Activated T-cell treated with anti-CD3 and anti-CD28 coated beads, Interleukin-2, amount 50 U/mL, for 72 hours (primary cell): ENCODE measurements at places on chromosomes 1 and 21.

GRCh38 chr1:203663821-203664220, 37.2 kb downstream of the ATP2B4 start:
- DNase-seq = no peak

DNA sequence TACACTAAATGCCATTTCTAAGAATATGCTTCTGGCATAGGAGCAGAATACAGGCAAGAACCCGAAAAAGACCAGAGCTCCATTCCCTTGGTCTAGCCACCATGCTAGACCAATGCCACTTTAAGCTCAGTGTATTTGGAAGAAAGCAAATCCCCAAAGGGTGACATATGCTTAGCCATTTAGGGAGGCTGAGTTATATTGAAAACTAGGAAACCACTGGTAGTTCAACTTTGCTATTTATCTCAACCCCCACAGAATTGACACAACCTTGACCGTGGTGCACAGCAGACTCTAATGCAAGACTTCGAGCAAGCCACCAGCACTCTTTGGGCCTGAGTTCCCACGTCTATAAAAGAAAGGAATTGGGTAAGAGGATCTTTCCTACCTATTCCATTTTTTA, 167.9 kb downstream of the ADSS2 start:
- DNase-seq = no peak

DNA sequence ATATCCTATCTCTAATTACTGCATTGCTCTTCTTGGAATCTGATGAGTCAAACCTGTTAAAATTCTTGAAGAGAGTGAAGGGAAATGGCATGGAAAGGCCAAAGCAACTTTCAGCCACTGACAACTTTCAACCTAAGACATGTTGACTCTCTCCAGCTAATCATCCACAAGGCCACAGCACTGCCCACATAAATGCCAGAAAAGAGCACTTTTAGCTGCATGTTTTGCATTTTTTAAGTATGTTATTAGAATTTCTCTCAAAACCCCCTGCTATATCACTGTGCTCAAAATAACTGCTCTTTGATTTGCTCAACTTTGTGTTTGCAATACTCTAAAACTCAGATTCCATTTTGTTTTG, 352.5 kb downstream of the ADGRL2 start:
- no peak for DNase-seq

DNA sequence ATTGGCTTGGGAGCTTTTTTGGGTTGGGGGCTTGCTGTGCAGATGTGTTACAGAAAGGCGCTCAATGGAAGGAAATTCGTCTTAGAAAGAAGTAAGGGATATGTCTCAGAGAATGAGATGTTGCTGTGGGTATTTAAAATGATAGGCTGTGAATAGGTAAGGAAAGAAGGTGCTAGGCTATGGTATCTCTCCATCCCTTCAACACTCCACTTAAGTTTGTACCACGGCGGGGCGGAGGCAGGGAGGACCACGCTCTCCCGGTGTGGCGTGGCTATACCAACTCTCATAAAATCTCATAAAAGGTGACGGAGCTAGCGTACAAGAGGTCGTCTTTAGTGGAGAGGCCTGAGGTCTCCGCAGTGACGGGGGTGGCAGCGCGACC, 305 bp upstream of the RPS6KC1 start:
- DNase-seq = no peak

DNA sequence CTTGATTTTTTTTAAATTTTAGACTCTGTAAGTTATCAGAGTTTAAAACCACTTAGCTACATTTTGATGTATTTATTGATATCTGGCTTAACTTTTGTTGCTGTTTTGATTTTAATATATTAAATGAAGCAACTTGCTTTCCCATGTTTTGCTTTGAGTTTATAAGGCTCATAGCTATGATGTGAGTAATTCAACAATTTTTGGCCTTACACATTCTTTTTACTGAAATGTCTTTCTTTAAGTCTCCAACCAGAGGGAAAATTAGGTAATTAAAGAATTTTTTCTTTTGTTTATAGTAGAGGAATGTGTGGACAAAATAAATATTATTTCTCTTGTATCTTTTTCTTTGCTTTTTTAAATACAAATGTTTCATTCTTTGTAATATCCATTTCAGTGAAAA, 258.3 kb upstream of the ADAMTS5 start:
- no peak for DNase-seq

- DNase-seq = no peak
Measured at GRCh38 chr21:41760411-41760810, 6.4 kb downstream of the RIPK4 start.

DNA sequence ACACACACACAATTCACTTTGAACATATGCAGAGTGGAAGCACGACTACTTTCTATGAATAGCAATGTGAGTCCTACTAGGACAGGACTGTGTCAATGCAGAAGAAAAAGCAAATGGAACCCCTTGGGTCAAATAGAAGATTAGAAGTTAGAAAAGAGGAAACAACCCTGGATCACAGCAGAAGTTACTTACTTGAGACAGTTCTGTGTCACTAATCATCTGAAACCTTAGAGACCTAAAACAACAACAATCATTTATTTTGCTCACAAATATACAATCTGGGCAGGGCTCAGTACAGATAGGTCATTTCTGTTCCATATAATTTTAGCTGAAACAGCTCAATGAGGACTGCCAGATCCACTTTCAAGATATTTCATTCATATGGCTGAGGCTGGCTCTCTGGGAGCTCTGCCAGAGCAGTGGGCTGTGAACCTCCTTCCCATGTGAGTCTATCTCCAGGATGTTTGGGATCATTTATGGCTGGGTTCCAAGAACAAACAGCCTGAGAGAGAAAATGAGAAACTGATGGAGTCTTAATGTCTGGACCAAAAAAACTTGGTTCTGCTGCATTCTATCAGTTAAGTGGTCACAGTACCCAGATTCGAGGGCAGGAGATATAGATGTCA, 42.5 kb upstream of the IL10 start:
- DNase-seq = no peak
